ENCODE measurements at places on chromosomes 5 and 9. TPM values are rescaled to one million over a fixed set of nuclear protein-coding genes. Genes with fewer than 3 reads are reported as not detected.
A peak's percentile ranks its signal among the peaks of the same experiment; 100 is the strongest.

Gene HCN1
- total RNA-seq: 0.06 TPM

DNA sequence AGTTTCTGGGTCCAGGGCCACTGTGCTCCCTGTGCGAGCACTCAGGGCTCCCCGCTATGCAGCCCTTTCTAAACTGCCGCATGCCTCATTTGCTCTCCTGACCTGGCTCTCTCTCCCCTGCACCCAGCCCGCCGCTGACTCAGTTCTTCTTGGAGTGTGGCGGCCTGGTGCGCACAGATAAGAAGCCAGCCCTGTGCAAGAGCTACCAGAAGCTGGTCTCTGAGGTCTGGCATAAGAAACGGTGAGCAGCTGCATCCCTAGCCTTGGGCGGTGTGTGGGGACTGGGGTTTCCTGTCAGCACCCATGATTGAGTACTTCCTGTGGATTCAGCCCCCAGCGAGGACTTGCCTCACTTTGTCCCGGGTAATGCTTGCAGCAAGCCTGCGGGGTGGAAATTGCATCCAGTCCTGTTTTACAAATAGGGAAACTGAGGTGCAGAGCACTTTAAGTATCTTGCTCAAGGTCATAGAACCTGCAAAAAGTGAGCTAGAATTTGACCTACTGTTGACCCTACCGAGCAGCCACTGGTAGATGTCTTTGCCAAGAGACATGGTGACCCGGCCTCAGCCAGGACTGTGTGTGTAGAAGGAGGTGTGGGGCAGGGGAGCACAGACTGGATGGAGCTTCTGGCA lies 27.9 kb downstream of the USP20 start:
- peak; percentile 28 for DNase-seq

- DNase-seq: no peak
Measured at GRCh38 chr9:134502266-134502791, 139.3 kb upstream of the COL5A1 start.

GRCh38 chr5:175855041-175855720 lies 16.2 kb upstream of the CPLX2 start:
- DNase-seq: no peak

GRCh38 chr9:33233626-33234342 lies 6.2 kb upstream of the SPINK4 start:
- peak; percentile 94 for DNase-seq

Gene UBQLN1
- total RNA-seq: 79.2 TPM

GRCh38 chr9:95004411-95005277 lies 278.1 kb downstream of the AOPEP start:
- DNase-seq: peak; percentile 80

Gene CAMSAP1
- 13.4 TPM for total RNA-seq

DNA sequence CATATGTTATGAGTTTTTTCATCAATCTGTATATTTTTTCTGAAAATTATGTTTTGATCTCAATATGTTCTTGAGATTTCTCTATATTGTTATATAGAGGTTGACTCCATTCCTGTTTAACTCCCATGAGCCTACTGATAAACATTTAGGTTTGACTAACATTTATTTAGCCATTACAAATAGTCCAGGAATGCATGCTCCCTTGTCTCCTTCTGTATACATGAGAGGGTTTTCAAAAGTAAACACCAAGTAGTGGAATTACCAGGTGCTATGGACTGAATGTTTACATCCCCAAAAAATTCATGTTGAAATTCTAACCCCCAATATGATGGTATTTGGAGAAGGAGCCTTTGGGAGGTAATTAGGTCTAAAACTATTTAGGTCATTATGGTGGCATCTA lies 3.5 kb upstream of the OR5C1 start:
- no peak for DNase-seq

GRCh38 chr9:116741086-116741740 lies 54.1 kb downstream of the TRIM32 start:
- DNase-seq: no peak

Gene LRRC70
- 1.9 TPM for total RNA-seq

DNA sequence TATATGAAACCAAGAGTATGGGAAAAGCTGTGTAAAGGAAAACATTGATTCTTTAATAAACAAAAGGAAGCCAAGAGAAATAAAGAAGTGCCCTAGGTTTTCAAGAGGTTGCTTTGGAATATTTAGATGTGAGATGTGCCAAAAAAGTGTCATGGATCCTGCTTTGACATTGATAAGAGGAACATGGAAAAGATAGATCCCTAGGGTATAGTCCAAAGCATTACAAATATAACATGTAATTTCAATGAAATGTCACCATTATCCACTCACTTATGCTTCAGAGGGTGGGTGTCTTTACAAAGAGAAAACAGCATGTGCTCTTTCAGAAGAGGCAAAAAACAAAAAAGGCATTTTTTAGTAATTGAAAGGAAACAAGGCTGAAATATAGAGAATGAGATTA lies 1196.7 kb downstream of the EFNA5 start:
- no peak for DNase-seq

DNA sequence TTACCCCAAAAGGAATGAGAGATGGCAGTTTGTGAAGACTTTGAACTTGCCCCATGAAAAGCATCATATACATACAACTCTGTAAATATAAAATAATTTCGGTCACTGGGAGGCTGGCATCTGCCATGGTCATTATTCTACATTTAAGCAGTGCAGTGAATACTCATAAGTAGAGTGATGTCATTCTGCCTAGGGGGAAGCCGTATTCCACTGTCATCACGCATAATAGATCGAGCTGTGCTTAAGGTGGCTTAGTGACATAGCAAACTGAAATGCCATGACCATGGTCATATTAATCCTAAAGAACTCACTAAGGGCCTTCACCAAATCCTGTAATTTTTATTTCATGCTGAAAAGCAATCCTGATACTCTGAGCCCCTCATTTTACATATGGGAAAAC lies 42.4 kb upstream of the NR4A3 start:
- DNase-seq: no peak

DNA sequence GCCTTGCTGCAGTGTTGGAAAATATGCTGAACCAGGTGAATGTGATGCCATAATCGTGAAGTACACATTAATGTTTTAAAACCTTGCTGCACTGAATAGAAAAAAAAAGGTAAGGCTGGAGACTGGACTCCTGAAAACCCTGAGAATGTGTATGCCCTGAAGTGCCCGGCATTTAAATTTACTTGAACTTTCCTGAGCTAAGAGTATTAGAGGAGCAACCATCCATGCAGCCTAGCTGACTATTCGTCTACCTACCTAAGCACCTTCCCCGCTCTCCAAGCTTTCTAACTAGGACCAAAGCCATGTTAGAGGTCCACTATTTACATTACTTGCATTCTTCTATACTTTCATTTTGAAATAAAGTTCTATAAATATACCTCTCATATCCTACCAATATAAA lies 1.4 kb downstream of the GABRG2 start:
- no peak for DNase-seq

DNA sequence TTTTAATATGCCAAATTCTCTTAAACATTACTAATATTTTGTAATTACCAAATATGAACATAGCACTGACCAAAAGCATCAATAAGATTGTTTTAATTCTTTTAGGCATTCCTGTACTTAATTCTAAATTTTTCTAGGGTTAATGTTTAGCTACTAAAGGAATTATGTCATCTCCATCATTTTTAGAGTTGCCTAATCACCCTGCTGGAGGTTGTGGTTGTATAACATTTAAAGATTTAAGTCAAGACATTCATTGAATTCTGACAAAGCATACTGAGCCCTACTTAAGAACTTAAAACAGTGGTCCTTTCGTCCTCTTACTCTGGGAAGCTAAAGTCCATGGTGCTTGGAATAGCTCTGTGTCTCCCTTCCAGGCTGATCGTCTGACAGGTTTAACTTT lies 28.1 kb upstream of the DAB2 start:
- no peak for DNase-seq

DNA sequence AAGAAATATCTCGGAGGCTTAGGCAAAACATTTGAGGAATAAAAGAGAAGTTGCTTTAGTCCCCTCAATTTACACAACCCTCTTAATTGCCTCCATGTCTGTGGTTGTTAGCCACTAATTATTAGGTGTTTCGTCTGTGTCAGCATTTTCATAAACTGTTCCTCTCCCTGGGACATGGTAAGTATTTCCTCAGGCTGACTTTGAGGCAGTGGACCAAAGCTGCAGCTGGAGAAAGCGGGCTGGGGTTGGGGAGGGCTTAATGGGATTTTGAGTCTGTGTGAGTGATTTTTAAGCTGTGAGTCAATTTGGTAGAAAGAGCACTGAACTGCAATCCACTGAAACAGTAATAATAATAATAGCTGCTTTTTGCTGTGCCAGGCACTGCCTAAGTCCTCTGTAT lies 13.0 kb upstream of the TTC1 start:
- no peak for DNase-seq

- DNase-seq: no peak
Measured at GRCh38 chr9:22739712-22740111, 293.1 kb downstream of the DMRTA1 start.

- DNase-seq: no peak
Measured at GRCh38 chr5:14408969-14409586, 172.5 kb upstream of the OTULINL start.

GRCh38 chr5:136528481-136529030 lies 163.2 kb upstream of the TRPC7 start:
- DNase-seq: no peak

DNA sequence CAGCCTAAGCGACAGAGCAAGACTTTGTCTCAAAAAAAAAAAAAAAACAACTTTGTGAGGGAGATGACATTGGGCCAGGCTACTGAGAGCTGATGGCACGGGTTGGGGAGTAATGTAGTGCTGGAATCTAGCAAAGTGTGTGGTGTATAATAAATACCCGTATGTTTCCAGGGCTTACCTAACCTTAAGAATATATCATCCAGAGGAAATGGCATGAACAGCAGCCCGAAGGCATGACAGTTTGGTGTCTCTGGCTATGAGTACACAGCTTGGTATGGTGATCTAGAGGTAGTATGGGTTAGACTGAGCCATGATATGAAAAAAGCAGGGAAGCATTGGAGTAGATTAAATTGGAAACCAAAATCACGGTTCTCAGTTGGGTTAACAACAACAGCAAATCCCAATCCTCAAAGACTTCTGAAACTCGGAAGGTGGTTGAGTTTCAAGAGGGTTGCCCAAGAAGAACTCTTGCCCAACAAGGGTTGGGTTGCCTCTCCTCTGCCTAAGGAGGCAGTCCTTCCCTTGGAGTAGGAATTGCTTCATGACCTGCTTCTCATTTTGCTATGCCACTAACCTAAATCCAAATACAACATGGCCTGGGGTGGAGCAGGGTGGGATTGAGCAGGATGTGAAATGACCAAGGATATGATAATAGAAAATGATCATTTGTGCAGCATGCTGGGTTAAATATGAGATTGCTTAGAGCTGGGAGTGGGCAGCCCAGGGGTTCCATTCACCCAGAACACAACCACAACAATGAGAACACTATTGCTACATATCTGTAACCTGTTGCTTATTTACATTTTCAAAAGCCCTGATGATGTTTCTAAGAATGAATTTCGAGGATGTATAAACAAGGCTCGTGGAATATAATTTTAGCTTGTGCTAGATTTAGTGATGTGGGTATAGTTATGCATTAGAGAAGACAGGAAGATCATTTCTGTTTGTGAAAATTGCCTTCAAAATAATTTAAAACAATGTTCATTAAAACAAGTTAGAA lies 64.6 kb upstream of the ZFR start:
- no peak for DNase-seq

GRCh38 chr5:168359820-168360460 lies 68.5 kb downstream of the WWC1 start:
- no peak for DNase-seq

DNA sequence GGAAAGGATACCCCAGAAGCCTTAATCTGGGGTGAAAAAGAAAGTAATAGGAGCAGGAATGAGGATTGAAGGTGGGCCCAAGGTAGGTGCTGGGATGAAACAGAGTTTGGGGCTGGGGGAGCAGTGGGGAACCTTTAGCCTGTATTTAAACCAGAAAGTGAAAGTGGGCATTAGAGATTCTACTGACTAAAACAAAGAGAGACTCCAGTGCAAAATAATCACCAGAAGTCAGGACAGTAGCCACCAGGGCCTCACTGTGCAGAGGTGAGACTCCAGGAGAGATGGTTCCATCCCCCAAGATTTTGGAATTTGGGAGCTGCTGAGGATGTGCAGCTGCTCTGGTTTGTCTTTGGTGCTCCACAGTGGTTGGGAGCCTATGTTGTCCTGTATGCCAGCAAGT lies 13.1 kb downstream of the DNAJB5 start:
- no peak for DNase-seq

- peak; percentile 57 for DNase-seq
Measured at GRCh38 chr5:125484742-125485641, 738.6 kb upstream of the ZNF608 start.

DNA sequence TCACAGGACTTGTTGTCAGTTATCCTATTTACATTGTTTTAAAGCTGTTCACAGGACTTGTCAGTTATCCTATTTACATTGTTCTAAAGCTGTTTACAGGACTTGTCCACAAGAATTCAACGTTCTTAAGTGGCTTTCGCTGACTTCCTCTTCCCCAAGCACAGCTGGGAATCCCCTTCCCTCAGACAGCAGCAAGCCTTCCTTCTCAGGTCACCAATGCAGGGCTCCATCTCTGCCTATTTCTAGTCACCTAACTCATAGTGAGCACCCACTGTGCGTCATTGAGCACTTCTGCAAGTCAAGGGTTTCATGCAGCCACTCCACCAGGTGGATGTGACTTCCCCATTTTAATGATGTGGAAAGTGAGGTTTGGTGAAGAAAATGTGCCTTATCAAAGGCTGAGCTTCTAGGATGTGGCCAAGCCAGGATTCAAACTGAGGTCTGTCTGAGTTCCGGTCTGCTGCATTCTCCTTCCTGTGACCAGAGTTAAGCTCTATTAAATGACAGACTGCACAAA lies 109.8 kb upstream of the ZNF462 start:
- no peak for DNase-seq

GRCh38 chr5:118397236-118397635 lies 591.1 kb downstream of the DTWD2 start:
- no peak for DNase-seq

Gene TLX3
- total RNA-seq: not detected

DNA sequence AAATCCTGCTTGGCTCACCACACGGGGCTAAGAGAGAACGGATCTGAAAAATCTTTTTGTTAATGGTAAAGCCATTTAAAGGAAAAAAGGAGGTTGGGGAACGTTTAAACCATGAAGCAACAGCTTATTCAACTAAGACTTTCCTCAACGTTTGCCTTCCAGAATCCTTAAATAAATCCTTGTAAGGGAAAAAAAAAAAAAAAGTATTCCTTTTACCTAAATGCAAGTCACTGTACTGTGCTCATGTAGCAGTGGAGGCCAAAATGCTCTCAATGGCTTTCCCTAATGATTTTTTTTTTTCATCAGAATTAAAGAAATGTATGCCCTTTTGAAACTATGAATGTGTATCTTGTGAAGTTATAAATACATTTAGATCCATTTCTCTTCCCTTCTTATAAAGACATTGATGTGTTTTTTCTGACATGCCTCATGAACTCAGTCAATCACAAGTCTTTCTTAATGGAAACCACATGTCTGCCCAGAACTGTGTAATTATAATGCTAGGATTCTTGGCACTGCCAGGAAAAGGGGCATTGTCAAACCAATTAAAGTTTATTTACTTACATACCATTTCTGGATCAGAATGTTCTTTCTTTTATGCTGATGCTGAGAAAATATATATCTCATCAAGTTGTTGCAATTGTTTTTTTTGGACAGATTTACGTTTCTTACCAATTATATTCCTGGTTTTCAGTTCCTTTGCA lies 107.5 kb downstream of the EBF1 start:
- no peak for DNase-seq

All from left colon (tissue), 2 donors.